ENCODE measurements at places on chromosomes 7 and 10. TPM values are rescaled to one million over a fixed set of nuclear protein-coding genes. Genes with fewer than 3 reads are reported as not detected.

The TET1 gene
- total RNA-seq = 67.3 TPM

The ZNF804B gene
- total RNA-seq = not detected

The CAV1 gene
- 0.19 TPM for total RNA-seq

The ACSM6 gene
- not detected for total RNA-seq

The SEMA3D gene
- total RNA-seq = 0.99 TPM

DNA sequence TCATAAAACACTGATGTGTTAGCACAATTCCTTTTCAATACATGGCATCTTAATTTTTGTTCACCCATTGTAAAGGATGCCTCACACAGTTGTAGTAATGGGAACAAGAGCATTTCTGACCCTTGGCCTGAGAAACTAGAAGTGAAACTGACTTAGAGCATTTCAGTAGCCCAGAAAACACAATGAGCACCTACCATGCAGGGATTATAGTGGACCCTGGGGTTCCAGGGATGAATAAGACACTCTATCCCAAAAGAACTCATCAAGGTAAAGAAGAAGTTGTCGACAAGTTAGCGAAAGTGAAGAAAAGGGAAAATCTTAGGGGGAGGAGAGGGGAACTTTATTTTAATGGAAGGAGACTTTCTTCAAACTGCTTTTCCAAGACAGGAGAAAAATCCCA lies 125.6 kb downstream of the NT5C2 start:
- DNase-seq = no peak
- H3K36me3 ChIP-seq = no peaks in the 10 kb centered on the region
- peaks cover 5% of the 10 kb centered on the region for H3K4me1 ChIP-seq
- no peaks in the 10 kb centered on the region for H3K27me3 ChIP-seq
- H3K27ac ChIP-seq = no peak overlapping the region
- no peak overlapping the region for H3K4me3 ChIP-seq

DNA sequence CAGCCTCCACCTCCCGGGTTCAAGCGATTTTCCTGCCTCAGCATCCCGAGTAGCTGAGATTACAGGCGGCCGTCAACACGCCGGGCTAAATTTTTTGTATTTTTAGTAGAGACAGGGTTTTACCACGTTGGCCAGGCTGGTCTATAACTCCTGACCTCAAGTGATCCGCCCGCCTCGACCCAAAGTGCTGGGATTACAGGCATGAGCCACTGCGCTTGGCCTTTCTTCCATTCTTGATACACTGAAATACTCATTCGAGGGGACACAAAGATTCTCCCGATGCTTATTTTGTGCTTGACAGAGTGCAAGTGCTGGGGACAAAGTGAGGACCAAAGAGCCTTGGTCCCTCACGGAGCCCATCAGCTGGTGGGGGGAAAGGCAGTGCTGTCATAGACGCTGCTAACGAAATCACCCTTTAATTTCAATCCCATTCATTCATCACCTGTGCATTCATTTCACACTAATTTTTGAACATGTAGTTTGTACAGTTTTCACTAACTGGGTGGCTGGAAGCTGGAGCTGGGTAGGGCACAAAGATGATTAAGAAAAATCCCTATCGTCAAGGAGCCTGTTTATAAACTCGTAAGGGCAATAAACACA lies 621 bp upstream of the FAM133B start:
- H3K36me3 ChIP-seq = no peaks in the 10 kb centered on the region
- peaks cover 31% of the 10 kb centered on the region for H3K27me3 ChIP-seq
- peak overlapping the region; percentile 91 for H3K4me3 ChIP-seq
- no peak overlapping the region for H3K27ac ChIP-seq

- no peaks in the 10 kb centered on the region for H3K36me3 ChIP-seq
- H3K4me3 ChIP-seq = no peak overlapping the region
- no peaks in the 10 kb centered on the region for H3K27me3 ChIP-seq
- DNase-seq = no peak
- H3K27ac ChIP-seq = no peak overlapping the region
These were observed 120.9 kb downstream of the VIPR2 start for GRCh38 chr7:159023746-159024145.

- H3K36me3 ChIP-seq = peaks cover 5% of the 10 kb centered on the region
- DNase-seq = no peak
- no peak overlapping the region for H3K4me3 ChIP-seq
- H3K27ac ChIP-seq = peak overlapping the region; percentile 13
- no peaks in the 10 kb centered on the region for H3K27me3 ChIP-seq
These were observed 39.5 kb upstream of the DGKI start for GRCh38 chr7:137886281-137886680.

DNA sequence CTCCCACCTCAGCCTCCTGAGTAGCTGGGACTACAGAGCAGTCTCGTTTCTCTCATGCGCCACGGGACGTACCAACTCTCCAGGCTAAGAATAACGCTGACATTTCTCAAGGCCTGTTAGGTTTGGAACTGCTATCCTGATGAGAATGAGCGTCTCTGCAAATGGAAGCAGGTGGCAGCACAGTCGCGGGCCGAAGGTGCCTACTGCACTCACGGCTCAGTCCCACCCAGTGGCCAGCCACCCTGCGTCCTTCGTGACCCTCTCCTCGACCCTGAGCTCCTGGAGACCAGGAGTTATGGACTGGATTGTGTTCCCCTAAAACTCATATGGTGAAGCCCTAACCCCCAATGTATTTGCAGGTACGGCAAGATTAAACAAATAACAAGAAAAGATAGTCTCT lies 274.1 kb downstream of the PRPF18 start:
- no peak overlapping the region for H3K27ac ChIP-seq
- peaks cover 12% of the 10 kb centered on the region for H3K4me1 ChIP-seq
- no peaks in the 10 kb centered on the region for H3K27me3 ChIP-seq
- no peak for DNase-seq

- H3K27ac ChIP-seq = no peak overlapping the region
- no peaks in the 10 kb centered on the region for H3K4me1 ChIP-seq
- no peak overlapping the region for H3K4me3 ChIP-seq
- no peaks in the 10 kb centered on the region for H3K27me3 ChIP-seq
These were observed 12.3 kb upstream of the MYPN start for GRCh38 chr10:68096913-68097516.

- no peaks in the 10 kb centered on the region for H3K36me3 ChIP-seq
- no peaks in the 10 kb centered on the region for H3K4me1 ChIP-seq
- H3K27me3 ChIP-seq = no peaks in the 10 kb centered on the region
- no peak overlapping the region for H3K4me3 ChIP-seq
- no peak overlapping the region for H3K27ac ChIP-seq
These were observed 35.9 kb downstream of the IL6 start for GRCh38 chr7:22762866-22763265.

- H3K27me3 ChIP-seq = peaks cover 18% of the 10 kb centered on the region
- no peak overlapping the region for H3K27ac ChIP-seq
- peaks cover 33% of the 10 kb centered on the region for H3K36me3 ChIP-seq
These were observed 473 bp upstream of the ZNF32 start for GRCh38 chr10:43649185-43649523.

- no peak overlapping the region for H3K4me3 ChIP-seq
- H3K4me1 ChIP-seq = peaks cover 11% of the 10 kb centered on the region
- H3K27me3 ChIP-seq = no peaks in the 10 kb centered on the region
These were observed 28.9 kb upstream of the RBM20 start for GRCh38 chr10:110615057-110615747.

GRCh38 chr7:145665499-145666258 lies 450.9 kb upstream of the CNTNAP2 start:
- no peak overlapping the region for H3K27ac ChIP-seq
- no peak overlapping the region for H3K4me3 ChIP-seq
- no peaks in the 10 kb centered on the region for H3K27me3 ChIP-seq
- no peaks in the 10 kb centered on the region for H3K4me1 ChIP-seq

- no peak overlapping the region for H3K27ac ChIP-seq
- DNase-seq = no peak
- no peaks in the 10 kb centered on the region for H3K27me3 ChIP-seq
- peaks cover 10% of the 10 kb centered on the region for H3K4me1 ChIP-seq
- H3K4me3 ChIP-seq = no peak overlapping the region
These were observed 180.3 kb upstream of the MYO3A start for GRCh38 chr10:25753776-25754175.

- no peak overlapping the region for H3K4me3 ChIP-seq
- DNase-seq = no peak
- no peaks in the 10 kb centered on the region for H3K27me3 ChIP-seq
- H3K4me1 ChIP-seq = no peaks in the 10 kb centered on the region
These were observed 53.8 kb upstream of the SLC16A12 start for GRCh38 chr10:89589101-89589720.

- H3K36me3 ChIP-seq = no peaks in the 10 kb centered on the region
- DNase-seq = no peak
- no peak overlapping the region for H3K4me3 ChIP-seq
- no peak overlapping the region for H3K27ac ChIP-seq
- no peaks in the 10 kb centered on the region for H3K27me3 ChIP-seq
- no peaks in the 10 kb centered on the region for H3K4me1 ChIP-seq
These were observed 13.7 kb downstream of the MAT1A start for GRCh38 chr10:80275756-80276155.

DNA sequence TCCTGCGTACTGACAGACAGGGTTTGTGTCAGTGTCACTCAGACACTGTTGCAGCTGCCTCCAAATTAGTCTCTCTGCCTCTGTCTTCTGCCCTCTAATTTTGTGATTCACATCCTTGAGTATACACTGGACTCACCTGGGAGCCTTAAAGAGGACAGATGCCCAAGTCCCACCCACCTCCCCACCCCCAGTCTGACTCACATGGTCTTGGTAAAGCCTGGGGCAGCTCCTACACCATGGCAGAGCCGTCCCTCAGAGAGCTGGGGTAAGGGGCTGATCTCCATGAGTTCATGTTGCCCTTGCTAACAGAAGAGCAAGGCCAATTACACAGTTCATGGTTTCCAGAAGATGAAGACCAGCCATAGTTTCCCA lies 197.6 kb upstream of the STK17A start:
- H3K4me1 ChIP-seq = peaks cover under 1% of the 10 kb centered on the region
- no peak overlapping the region for H3K27ac ChIP-seq
- no peak for DNase-seq
- H3K36me3 ChIP-seq = no peaks in the 10 kb centered on the region
- no peaks in the 10 kb centered on the region for H3K27me3 ChIP-seq

- no peak overlapping the region for H3K27ac ChIP-seq
- H3K4me1 ChIP-seq = peaks cover 9% of the 10 kb centered on the region
- peaks cover 57% of the 10 kb centered on the region for H3K27me3 ChIP-seq
- DNase-seq = no peak
- no peak overlapping the region for H3K4me3 ChIP-seq
These were observed 22.6 kb downstream of the NKX2-3 start for GRCh38 chr10:99555371-99555770.

GRCh38 chr7:110311556-110311955 lies 779.4 kb upstream of the LRRN3 start:
- H3K36me3 ChIP-seq = no peaks in the 10 kb centered on the region
- no peaks in the 10 kb centered on the region for H3K27me3 ChIP-seq
- H3K4me3 ChIP-seq = no peak overlapping the region
- peaks cover 12% of the 10 kb centered on the region for H3K4me1 ChIP-seq

All from neural progenitor cell (in vitro differentiated cells).